Hematopoietic multipotent progenitor cell treated with erythropoietin and hydrocortisone succinate and interleukin-3 and kit ligand, for 4 days (in vitro differentiated cells): ENCODE measurements at places on chromosomes 4 and X.
A peak's percentile ranks its signal among the peaks of the same experiment; 100 is the strongest.

DNA sequence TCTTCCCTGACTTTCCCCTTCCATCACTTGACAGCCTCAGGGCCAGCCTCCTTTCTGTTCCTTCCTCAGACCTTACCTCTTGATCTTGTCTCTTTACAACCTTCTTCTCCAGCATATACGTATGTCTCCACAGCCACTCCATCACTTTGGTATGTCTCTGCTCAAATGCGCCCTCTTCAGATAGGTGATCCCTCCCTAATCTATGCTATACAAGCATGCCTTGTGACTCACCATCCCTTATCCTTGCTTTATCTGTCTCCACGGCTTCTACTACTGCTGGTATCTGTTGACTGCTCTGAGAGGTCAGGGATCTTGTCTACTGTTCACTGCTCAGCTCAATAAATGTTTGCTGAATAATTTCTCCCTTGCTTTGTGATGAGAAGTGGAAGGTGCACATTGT lies 9.0 kb downstream of the ARAP2 start:
- peak; percentile 47 for DNase-seq

GRCh38 chrX:9131066-9131465 lies 97.1 kb upstream of the FAM9B start:
- DNase-seq = no peak

DNA sequence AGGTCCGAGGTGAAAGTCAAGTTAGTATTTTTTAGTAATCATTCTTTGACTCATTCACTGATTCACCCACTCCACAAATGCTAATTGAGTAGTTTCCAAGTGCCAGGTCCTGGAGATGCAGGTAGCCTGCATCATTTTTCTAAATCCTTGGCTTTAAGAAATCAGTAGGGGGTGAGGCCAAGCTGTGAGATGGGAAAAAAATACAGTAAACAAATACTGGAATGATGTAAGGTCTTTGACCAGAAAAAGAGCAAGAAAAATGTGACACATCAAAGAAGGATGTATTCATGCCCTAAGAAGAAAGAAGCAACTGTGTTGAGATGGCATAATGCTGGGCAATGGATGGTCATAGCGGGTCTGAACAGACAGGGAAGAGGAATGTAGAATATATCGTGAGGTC lies 1386.6 kb downstream of the PCDH7 start:
- DNase-seq = no peak

DNA sequence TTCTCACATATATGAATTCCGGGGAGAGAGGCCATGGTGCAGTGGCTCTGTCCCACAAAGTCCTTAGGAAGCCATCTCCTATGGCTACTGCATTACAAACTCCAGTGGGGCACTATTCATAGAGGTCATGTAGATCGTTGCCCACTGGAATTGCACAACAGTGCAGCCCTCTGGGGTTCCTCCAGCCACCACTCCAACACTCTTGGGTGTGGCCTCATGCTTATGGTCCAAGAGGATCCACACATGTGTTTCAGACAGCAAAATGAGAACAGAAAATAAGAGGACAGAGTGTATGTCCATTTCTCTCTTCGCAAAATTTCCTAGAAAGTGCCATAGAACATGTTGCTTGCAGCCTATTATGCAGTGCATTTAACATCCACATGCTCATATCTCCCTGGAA lies 444.2 kb upstream of the FAM241A start:
- no peak for DNase-seq

GRCh38 chr4:174099712-174100111 lies 183.8 kb downstream of the FBXO8 start:
- no peak for DNase-seq

GRCh38 chrX:154720067-154720466 lies 30.8 kb downstream of the GAB3 start:
- DNase-seq = no peak
